ENCODE measurements at places on chromosomes 5 and 9. TPM values are rescaled to one million over a fixed set of nuclear protein-coding genes. Genes with fewer than 3 reads are reported as not detected.

ZNF608 gene
- total RNA-seq = 40.9 TPM

- no peak for ATAC-seq
Measured at GRCh38 chr5:31362931-31363568, 168.8 kb downstream of the DROSHA start.

COL15A1 gene
- 85.1 TPM for total RNA-seq

- no peak for ATAC-seq
Measured at GRCh38 chr9:522190-522589, 307.5 kb downstream of the DOCK8 start.

PCA3 gene
- total RNA-seq = 0.40 TPM

CCDC152 gene
- total RNA-seq = 0.92 TPM
